Motor neuron (in vitro differentiated cells): ENCODE measurements at places on chromosomes 13 and 19. TPM values are rescaled to one million over a fixed set of nuclear protein-coding genes. Genes with fewer than 3 reads are reported as not detected.

- no peak for ATAC-seq
Measured at GRCh38 chr13:44125943-44126469, 246.3 kb downstream of the LACC1 start.

The HIPK4 gene
- 0.89 TPM in 1 of 2 replicates, not detected in the other for total RNA-seq

GRCh38 chr13:57665481-57665880, 33.9 kb downstream of the PCDH17 start:
- ATAC-seq, result no peak

- peak; percentile 78 for ATAC-seq
Measured at GRCh38 chr19:34480971-34481841, at the start of gene WTIP. Gene WTIP, plus strand, starts transcription at chr19:34481758. Its CDS starts 217 bp downstream, at chr19:34481975.

DNA sequence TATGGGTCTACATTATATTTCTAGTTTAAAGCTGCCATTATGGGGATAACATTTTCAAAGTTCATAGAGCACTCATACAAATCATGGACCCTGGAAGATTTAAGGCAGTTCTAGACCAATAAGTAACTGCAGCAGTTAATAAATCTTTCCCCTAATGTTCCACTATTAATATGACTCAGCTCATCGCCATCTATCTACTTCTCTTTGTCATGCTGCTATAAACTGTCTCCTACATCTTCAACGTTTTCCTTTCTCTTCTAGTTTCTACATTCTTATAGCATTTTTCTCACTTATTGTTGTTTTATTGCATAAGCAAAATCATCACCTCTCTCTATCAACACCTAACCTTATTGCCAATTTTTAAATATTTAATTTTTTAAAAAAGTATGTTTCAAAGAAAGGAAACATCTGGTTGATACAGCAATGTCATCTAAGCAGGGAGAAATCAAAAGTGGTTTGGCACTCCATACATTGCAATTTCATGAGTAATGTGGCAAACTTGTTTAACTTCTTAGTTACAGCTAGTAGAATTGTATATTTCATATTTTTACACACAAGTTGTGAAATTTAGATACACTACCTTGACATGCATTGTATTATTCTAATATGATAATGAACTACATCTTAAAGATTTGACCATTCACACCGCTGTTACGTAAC, 1500.4 kb upstream of the MIR17HG start:
- peak; percentile 50 for ATAC-seq

GRCh38 chr13:73967397-73968165, 166.6 kb downstream of the KLF12 start:
- no peak for ATAC-seq

DNA sequence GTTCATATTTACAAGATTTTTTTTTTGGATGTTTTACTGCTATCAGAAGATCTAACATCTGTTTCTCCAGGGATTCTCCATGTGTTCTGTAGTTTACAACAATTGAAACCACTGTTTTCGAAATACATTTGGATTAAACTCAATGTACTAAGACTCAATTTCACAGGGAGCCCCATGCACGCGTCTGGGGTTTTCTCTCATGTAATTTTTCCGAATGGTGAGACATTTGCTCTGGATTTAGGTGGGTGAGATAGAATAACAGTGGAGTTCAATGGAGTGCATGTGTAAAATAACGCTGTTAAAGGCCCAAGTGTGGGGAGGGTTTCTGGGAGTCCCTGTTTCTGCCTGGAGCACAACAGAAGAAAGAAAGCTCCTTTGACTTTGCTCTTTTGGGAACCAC, 330.3 kb downstream of the TSHZ3 start:
- ATAC-seq, result no peak

- peak; percentile 99 for ATAC-seq
Measured at GRCh38 chr19:52962394-52963246, at the start of gene ZNF816. Gene ZNF816, minus strand, starts transcription at chr19:52962881. Its CDS starts 6,792 bp downstream, at chr19:52956089.
